ENCODE measurements at places on chromosomes 11 and 22.

GRCh38 chr11:121930004-121930965 lies 185.7 kb downstream of the BLID start:
- no peak for DNase-seq

GRCh38 chr11:17563231-17563646 lies 16.2 kb downstream of the OTOG start:
- no peak for DNase-seq

DNA sequence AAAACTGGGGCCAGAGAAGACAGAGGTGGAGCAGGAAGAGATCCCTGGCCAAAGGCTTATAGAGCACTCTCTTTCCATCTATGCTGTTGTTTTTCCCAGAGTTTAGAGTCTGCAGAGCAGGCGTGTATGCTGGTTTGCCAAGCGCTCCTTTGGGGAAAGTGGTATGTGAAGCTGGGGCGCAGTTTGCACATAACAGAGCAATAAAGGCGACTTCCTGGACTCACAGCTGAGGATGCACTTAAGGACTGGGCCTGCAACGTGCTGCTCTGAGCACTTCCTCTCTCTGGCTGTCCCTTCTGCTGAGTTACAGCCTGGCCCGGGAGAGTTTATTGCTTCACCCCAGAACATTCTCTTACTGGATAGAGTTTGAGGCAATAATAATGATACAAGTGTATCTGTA lies 41.7 kb downstream of the THAP12 start:
- DNase-seq = no peak

DNA sequence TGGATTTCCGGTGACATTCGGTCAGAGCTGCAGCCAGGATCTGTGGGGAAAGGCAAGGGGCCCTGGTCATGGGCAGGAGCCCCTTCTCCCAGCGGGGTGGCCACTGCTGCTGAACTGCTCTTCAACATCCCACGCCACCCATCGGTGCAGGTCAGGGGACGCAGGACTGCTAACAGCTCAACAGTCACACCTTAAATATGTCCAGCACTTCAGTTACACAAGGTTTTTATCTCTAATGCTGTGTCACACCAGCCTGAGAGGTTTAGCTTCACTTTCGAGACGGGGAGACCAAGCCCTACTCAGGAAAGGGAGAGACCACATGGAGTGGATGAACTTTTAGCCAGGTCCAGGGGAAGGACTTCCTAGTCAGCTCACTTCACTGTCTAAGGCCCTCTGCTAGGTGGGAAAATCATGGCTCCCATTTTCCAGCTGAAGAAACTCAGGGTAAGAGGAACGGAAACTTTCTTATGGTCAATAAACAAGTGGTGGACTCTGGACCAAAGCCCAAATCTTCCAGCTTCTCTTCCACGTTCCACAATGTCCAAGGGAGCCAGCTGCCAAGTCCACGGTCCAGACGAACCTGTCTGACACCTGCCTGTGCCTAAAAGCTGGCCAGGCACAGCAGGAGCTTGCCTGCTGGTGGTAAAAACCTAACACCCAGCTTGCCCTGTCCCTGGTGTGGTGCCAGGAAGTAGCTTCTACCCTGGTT lies 21.0 kb upstream of the CHADL start:
- DNase-seq = no peak

DNA sequence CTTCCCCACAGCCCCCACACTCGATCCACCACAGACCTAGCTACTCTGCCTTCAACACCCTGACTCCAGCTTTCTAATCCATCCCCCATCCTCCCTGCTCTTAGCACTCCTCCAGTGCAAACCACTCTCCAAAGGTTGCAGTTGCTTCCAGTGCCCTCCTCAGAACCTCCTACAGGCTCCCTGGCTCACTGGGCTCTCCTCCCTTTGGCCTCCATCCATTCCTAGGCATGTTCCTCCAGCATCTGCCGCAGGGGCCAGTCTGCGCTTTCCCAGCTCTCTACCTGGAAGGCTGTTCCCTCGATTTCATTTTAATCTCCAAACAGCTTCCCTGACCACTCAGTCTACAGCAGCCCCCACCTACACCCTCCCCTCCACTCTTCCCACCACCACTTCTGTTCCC lies 133.8 kb downstream of the SPATA19 start:
- no peak for DNase-seq

DNA sequence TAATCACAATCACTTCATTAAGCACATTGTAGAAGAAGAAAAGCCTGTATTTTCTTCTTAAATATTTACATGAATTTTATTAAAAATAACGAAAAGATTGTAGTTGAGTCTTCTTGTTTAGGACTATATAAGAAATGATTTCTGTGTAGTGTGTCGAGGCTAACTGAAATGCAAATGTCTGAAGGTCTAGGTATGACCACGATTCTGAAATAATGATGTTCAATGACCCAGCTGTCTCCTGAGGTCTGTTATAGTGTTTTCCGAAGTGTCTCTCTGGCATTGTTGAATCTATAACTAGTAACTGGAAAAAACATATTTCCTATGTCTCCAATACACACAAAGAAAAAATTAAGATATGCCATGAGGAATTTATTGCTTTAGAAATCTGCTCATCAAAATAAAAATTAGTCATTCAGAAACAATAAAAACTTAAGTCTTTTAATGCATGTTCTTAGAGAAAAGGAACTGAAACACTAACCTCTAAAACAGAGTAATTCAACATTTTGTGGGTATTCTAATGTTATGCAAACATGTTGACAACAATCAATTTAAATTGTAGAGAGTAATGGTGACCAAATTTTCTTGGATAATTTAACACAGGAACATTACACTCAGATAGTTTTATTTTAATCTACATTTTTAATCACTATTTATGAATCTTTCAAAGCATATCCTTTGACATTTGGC lies 55.0 kb downstream of the CASP12 start:
- no peak for DNase-seq

GRCh38 chr11:125494561-125494960 lies 1.5 kb downstream of the FEZ1 start:
- no peak for DNase-seq

- no peak for DNase-seq
These were observed 8.5 kb downstream of the NTM start for GRCh38 chr11:131378931-131379330.

DNA sequence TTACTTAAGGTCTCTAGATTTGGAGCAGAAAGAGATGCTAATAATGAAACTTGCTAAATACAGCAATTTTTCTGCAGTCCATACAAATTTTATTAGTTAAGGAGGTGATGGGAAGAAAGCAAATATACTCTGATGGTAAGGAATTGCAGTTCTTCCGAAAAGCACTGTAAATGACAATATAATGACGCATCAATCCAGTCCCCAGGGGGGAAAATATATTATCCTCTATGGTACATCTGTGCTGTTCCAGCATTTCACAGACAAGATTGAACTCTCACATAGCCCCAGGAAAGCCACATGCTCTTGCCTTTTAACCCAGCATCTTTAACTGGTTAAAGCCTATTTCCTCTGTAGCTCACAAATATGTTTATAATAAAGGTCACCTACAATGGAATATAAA lies 416.6 kb upstream of the CCDC90B start:
- DNase-seq = no peak

- no peak for DNase-seq
These were observed 43.5 kb upstream of the CCDC179 start for GRCh38 chr11:22903782-22904181.

DNA sequence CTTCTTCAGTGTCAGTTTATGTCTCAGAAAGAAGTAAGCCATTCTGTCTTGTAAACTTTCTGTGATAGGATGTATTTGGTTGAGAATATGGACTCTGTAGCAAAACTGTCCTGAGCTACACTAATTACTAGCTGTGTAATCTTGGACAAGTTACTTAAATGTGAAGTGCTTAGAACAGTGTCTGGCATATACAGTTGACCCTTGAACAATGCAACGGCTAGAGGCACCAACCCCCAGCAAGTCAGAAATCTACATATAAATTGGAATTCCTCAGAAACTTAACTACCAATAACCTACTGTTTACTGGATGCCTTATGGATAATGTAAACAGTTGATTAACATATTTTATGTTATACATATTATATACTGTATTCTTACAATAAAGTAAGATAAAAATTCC lies 68.7 kb upstream of the GRK2 start:
- no peak for DNase-seq

DNA sequence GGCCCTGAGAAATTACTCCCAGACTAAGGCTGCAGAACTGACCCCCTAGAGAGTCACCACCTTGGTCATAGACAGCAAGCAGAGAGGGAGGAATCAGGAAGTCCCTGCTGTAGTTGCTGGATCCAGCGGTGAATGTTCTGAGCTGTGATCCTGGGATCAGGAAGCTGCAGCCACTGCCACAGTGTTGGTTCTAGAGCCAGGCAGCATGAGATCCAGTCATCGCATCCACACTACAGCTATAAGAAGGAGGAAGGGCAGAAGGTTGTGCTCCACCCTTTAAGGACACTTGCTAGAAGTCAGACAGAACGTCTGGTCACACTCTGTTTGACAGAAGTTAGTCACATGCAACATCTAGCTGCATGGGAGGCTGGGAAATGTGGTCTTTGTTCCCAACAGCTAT lies 104.7 kb upstream of the OR4B1 start:
- DNase-seq = no peak

DNA sequence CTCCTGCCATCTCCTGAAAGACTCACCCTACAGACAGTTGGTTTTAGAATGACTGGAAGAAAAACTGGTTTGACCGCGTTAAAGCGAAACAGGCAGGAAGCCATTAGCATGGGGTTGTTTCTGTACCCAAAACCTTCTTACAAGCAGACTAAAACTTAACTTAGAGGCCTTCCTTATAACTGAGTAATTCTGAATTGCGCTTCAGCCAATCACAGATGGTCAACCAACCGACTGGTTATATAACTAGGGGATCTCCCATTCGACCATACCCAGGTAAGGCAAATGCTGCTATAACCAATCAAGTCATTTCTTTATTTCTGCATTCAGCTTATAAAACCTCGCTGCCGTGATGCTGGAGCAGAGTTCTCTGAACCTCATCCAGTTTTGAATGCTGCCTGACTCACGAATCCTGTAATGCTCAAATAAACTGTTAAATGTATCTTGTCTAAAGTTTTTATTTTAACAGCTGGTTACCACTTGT lies 87.8 kb upstream of the DRD2 start:
- DNase-seq = no peak

DNA sequence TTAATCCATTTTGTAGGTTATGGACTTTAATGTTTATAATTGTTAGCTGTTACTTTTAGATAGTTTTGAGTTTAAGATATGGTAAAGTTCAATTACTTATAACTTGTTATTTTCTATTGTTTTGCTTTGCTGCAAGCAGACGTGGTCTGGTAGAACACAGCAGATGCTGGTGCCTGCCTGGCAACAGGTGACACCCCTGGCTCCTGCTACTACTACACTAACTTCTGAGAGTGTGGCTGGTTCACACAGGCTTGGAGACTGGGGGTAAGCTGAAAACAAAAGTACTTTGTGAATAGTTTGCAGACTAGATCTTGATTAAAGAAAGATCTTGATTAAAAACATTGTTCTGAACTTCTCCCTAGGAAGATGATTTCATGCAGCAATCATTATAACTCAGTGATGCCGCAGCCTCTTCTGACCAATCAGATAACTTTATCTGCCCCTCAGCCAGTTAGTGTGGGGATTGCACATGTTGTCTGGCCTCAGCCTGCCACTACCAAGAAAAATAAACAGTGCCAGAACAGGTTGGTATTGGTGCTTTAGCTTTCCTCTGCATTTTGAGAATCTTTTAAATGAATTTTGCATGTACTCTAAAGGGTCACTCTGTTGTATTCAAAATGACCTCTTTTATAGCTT lies 90.4 kb downstream of the HIPK3 start:
- DNase-seq = no peak

GRCh38 chr22:21042978-21043859 lies 2.5 kb upstream of the LRRC74B start:
- DNase-seq = no peak

DNA sequence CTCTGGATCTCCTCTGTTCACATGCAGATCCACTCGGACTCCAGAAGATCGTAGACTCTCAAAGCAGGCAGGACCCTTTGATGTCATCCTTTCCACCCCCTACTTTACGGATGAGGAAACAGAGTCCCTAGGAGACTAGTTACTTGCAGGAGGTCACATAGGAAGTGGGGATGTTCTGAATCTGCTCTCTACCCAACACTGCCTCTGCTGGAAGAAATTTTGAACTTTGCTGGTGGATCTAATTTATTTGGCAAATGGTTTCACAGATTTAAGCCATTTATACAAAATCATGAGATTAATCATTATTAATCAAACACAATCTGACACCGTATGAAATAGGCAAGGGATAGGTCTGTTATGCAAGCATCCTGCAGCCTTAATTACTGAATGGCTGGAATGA lies 55.0 kb upstream of the USP47 start:
- no peak for DNase-seq

- no peak for DNase-seq
These were observed 39.7 kb downstream of the DEUP1 start for GRCh38 chr11:93370260-93370659.

- no peak for DNase-seq
These were observed 2.6 kb downstream of the BET1L start for GRCh38 chr11:204587-205109.

GRCh38 chr11:44113018-44113417 lies 17.5 kb downstream of the EXT2 start:
- DNase-seq = no peak

DNA sequence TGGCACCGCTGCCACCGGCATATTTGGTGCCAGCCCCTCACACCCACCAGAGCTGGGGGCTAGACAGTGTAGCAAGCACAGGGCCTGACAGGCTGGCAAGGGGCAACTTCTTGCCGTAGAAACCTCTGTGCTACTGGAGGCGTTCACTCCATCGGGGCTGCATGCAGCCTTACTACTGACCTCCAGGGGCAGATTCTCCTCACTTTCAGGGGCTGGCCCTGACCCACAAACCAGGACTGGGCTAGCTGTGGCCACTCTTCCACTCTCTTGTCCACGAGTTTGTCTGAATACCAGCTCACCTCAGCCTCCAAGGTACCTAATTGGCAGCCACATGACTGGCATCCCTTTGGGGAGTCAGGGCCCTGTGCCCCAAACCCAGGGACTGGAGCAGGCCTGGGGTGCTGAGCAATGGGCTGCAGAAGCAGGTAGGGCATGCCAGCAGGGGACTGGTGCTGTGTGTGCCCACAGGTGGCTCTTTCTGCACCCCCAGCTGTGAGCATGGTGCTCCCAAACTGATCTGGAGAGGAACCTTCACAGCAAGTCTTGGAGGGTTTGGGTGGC lies 2.1 kb upstream of the LMO1 start:
- DNase-seq = no peak

DNA sequence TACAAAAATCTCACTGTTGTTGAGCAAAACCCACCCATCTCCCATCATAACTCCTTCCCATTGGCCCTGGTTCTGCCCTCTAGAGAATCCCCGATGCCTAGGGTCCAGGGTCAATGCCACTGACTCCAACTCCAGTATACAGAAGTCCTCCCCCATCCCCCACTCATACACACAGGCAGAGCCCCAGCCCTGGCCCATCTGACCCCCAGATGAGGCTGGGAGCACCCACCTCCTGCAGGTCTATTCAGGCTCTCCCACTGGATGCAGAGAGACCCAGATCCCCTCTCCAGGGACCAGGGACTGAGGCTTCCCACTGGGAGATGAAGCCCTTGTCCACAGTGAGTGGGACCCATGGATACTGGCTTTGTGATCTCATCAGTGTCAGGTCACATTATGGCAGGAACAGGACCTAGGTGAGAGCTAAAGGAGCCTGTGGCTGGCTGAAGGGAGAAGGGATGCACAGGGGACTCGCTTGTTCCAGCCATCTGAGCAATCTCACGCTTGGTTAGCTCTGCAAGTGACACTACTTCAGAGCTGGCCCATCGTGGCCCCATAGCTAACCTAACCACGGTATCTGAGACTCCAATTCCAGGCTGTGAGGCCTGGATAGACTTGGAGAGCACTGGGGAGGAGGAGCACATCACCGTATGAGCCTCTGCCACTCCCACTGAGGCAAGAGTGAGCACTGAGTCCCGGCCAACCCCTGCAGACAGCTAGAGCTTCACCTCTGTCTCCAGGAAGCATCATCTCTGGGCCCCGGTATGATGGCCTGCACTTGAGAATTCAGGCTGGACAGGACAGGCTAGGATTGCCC lies 35.7 kb downstream of the TRIM29 start:
- no peak for DNase-seq
